ENCODE measurements at places on chromosomes 6 and 20.
A peak's percentile ranks its signal among the peaks of the same experiment; 100 is the strongest.

DNA sequence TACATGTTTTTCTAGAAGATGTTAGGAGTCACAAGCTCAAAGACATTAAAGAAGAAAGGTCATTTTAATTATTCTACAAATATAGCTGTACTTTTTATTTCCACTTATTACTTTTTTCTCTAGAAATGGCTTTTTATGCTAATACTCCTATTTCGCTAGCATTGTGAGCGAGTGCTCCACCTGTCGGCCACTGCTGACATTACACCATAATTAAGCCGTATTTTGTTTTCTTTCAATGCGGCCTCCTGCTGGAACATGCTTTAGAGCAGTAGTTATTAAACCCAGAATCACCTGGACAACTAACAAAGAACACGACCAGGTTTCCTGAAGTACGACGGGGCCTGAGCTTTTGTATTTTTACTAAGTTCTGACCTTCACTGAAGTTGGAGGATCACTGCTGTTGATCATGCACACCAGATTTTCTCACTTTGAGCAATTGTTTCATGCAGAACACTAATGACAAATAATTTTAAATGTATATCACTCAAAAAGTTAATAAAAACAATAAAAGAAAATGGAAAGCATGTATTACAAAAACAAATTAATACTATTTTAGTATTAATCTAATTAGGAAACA, 74.1 kb upstream of the PAK5 start:
- peak; percentile 10 for DNase-seq

DNA sequence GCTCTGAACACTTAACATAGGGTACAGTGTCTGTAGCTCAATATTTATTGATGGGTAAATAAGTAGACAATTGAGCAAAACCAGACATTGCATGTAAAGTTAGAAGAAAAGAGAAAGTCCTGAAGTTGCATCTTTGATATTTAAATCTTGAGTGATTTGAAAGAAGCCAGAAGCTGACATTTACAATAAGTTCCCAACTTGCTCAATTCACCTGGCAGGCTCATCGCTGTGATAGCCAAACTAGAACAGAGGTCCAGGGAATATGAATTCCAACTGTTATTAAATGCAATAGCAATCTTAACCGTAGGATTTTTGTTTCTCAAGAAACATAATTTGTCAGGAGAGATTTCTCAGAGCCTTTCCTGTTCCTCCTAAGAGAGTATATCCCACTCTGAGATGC, 65.9 kb upstream of the EDN1 start:
- DNase-seq: no peak

- DNase-seq: no peak
Observed at GRCh38 chr6:52512199-52512598, 64.7 kb downstream of the TRAM2 start.

DNA sequence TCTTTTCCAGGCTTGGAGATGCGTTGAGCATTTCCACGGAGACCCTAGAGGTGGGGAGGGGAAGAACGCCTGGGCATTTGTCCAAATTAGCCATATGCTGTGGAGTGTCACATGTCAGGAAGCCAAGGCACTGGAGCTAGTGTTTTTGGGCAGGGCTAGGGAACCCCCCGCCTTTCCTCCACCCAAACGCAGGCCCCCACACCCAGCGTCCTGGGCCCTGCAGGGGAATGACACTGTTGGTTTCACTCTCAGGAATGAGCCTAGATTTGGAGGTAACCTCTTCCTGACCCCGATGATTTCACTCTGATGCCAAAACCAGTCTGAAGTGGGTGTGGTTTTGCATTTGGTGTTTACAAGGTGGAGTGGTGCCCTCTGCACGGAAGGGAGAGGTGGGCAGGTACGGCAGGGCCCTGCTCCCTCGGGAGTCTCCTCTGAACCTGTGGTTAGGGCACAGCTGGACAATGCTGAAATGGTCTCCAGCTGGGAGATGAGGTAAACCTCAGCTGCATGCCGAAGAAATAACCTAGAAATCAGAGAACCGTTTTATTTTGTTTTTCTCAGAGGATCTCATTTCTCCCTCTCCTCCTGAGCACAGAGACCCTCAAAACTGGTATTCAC, 29.5 kb downstream of the MTHFD1L start:
- no peak for DNase-seq

DNA sequence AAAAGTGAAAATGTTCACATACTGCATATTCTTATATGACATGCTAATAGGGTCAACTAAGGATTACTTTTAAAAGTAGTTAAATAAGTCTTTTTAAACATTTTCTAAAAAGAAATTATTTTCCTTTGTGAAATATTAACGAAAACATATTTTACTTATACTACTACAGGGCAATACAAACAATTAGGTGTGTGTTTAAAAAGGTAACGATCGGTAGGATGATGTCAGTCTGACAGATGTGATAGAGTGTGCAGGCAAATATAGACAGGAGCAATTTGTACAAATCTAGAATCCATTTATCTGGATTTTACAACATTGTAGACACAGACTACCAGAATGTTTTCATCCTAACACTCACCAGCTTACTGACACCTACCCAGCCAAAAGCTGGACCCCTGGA, 257.5 kb downstream of the FOXC1 start:
- no peak for DNase-seq

GRCh38 chr6:16129623-16130401, 926 bp downstream of the MYLIP start:
- no peak for DNase-seq

DNA sequence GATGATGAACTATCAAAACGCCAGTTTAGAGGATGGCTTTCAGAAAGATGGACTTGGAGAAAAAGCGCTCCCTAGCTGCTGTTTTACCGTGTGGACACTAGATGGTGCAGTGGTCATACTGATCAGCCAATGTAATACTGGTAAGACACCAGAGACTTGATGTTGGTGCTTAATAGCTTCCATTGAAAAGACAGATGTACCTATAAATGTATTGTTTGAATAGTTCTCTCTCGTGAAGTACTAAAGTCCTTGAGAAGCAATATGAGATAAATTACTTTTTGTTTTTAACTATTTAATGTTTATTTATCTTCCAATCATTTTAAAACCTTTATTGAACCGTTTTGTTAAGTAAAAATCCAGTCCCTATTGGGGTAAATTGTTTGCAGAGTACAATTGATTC, 63.9 kb upstream of the FUCA2 start:
- peak; percentile 72 for DNase-seq

DNA sequence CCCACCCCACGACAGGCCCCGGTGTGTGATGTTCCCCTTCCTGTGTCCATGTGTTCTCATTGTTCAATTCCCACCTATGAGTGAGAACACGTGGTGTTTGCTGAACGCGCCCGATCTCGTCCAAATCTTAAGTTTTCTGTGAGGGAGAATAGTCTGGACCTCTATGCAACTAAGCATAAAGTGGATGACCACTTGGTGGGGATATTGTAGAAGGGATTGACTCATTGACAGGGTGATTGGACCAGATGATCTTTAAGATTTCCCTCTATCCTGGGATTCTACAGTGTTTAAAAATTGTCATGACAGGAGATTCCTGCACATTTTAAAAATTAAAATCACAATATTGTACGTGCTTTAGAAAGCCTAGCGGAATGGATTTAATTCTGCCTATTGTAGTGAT, 141.3 kb downstream of the TRMT11 start:
- DNase-seq: no peak

DNA sequence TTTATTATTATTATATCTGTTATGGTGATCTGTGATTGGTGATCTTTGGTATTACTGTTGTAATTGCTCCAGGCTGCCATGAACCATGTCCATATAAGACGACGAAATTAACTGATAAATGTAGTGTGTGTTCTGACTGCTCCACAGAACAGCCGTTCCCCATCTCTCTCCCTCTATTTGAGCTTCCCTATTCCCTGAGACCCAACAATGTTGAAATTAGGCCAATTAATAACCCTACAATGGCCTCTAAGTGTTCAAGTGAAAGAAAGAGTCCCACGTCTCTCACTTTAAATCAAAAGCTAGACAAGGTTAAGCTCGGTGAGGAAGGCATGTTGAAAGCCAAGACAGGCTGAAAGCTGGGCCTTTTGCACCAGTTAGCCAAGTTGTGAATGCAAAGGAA, 51.6 kb downstream of the ZFP64 start:
- no peak for DNase-seq

- DNase-seq: no peak
Observed at GRCh38 chr6:96545882-96546281, 17.0 kb upstream of the FHL5 start.

DNA sequence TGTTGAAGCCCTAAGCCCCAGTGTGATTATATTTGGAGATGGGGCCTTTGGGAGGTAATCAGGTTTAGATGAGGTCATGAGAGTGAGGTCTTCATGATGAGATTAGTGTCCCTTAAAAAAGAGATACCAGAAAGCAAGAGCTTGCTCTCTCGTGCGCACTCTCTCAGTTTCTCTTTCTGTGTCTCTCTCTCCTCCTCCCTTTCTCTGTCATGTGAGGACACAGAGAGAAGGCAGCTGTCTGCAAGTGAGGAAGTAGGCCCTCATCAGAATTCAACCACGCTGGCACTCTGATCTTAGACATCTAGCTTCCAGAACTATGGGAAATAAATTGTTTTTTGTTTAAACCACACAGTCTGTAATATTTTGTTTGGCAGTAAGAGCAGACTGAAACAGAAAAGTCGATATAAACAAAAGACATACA, 180.5 kb downstream of the IBTK start:
- no peak for DNase-seq

GRCh38 chr20:8357703-8358102, 225.6 kb downstream of the PLCB1 start:
- DNase-seq: no peak

DNA sequence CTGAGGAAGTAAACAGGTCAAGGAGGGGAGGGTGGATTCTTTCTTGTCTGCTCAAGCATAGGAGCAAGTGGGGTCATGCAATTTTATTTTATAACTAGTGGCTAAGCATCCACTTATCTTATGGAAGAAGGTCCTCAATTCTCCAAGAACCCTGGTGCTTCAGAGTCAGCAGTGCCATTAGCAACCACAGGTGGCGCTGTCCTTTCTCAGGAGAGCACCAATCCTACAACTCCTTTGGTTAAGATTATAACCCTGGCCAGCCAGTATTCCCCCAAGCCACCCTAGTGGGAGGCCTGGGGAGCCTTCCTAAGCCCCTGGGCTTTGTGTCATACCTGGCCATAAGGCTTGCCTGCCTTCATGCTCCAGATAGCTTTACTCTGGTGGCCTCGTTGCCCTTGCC, 60.7 kb downstream of the PCSK2 start:
- no peak for DNase-seq

Data from renal cortex interstitium (tissue), 15 donors.